ENCODE measurements at places on chromosomes 13 and 19.
A peak's percentile ranks its signal among the peaks of the same experiment; 100 is the strongest.

DNA sequence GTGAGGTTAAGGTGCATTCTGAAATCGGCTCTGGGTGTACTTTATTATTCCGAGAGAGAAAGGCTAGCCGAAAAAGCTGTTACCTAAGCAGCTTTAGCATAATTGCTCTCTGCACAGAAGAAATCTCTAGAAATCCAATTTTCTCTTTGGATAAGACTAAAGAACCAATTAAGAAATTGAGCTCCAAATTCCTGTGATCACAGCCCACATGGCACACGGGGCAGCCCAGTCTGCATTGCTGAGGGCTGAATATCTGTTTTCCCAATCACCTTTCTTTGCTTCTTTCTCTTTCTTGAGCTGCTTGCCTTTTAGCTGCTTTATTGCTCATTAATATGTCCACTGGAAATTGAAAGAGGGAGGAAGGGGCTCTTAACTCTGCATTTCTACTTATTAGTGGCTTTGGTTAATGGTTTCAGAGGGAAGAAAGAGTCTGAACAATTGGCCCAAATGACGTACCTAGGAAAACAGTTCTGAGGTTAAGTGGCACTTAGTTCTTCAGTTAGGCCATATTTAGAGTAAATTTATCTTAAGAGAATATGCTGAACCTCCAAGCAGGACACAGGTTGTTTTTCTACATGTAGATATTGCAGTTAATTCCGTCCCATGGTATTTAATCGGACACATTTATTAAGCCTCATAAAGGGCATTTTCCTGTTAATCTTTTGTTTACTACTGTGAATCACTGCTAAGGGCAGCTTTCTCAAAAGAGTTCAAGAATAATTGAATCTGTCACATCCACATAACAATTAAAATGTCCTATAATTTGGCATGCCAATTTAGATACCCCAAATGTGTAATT is 265.7 kb downstream of the ABCC4 start:
- DNase-seq = no peak

GRCh38 chr19:35272122-35272719 is 3.5 kb downstream of the USF2 start:
- no peak for DNase-seq

DNA sequence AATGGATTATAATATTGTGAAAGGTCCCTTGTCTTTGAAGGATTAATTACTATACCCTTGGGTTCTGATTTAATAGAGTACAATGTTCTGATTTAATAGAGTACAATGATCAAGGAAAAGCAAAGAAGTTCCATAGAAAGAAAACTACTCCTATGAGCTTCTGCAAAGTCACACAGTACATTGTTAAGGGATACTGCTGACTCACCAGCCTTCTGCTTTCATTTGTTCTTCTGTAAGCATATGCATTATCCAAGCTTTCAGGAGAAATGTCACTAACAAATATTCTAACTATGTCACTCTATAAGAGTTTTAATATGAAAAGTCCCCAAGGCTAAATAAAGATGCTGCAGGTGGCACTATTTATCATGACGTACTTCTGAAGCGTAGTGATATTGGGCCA is 396.7 kb downstream of the RFC3 start:
- no peak for DNase-seq

GRCh38 chr19:48751845-48752495 is 471 bp downstream of the FUT1 start:
- DNase-seq = peak; percentile 36

GRCh38 chr19:50896591-50897190 is 14.5 kb downstream of the KLK4 start:
- DNase-seq = no peak

DNA sequence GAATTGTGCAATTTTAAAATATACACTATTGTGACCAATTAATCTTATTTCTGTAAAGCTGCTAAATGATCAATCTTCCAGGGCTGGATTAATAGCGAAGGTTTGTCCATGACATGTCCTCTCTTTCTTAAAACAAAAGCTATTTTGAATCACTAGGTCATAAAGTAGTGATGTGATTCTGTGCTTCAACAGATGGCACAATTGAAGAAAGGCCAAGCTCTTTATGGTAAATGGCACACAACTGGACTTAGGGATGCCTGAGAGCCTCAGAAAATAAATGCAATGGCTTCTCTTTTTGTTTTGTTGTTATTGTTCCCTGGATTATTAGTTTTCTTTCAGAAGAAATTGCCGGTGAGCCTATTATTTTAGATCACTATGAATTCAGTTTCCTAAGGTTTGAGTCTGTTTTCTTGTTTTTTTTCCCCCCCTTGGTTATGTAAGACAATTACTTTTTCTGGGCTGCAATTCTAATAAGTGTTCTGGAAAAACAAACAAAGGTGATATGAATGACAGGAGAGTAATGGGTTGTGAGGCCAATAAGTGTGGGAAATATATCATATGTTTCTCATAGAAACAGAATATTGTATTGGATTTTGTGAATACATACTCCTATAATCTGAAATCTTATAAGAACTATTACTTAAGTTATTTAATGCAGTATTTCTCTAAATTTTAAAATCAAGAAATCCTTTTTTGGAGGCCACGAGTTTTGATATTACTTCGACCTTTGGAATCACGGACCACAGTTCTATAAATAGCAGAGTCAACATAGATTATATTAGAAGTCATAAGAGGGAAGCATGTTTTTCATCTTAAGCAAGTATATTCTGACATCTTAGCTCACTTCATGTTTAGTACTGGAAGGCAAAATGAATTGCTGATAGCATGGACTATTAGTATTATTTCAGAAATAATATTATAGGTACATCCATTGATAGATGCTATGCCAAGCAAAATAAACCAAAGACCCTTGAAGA is 16.8 kb downstream of the SLITRK1 start:
- DNase-seq = no peak

DNA sequence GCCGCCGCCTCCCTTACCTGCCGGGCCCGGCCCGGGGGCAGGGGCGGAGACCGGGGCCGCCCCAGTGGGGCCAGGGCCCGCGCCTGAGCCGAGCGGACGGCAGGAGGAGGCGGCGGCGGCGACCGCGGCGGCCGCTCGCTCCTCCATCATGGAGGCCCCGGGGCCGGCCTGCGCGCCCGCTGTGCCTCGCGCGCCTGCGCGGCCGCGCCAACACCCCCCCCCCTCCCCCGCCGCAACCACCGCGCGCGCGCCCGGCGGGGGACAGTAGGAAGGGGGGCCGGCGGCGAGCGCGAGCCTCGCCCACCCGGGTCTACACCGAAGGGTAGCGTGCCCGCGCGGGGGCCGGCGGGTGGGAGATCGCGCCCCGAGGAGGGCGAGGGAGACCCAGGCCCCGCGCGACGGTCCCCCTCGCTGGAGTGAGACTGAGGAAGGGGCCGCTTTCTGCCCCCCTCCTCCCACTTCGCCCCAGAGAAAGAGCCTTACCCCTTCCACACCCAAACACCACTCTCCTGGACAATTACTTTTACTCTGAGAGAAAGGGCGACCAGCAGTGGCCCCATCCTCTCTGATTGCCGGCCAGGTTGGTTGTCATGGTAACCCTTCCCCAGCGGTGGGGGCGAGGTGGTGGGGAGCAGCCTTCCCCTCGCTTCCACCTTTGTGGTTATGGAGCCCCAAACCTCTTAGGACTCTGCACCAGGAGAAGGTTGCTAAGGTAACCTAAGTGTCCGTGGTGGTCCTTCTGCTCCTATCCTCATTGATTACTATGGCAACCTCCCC is at the start of gene STRN4:
STRN4 (minus strand) TSS at position 170 of the 777 bp plus-strand sequence; CDS start at position 150, 20 bp downstream.
- DNase-seq = peak; percentile 75

DNA sequence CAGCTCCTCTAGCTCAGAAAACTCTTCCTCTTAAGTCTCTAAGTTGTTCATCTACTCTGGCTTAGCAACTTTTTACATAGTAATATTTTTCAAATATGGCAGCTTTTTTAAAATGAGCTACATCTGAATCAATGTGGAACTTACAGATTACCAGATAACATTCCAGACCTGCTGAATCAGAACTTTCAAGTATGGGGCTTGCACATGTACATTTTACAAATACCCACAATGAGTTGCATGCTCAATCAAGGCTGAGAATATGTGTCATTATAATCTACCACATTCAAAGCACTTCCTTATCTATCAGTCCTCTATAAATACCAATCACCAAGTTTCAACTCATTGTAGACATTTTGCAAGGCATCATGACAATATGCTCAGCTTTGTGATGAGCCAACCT is 383.1 kb downstream of the FGF14 start:
- no peak for DNase-seq

DNA sequence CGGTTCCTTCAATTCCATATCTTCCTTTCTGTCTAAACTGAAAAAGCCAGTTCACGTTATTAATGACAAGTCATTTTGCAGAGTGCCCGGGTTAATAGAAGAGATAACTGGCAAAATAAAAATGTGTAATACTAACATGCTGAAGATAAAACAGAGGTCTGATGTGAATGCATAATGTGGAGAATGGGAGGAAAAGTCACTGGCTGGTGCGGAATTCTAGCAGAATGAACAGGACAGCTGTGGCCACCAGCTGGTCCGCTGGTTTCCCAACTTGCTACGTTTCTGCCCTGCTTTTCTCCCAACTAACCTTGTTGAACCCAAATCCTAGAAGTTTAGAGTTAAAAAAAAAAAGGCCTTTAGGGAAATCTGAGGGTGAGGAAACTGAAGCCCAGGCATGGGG is 42.4 kb downstream of the PCDH8 start:
- no peak for DNase-seq

DNA sequence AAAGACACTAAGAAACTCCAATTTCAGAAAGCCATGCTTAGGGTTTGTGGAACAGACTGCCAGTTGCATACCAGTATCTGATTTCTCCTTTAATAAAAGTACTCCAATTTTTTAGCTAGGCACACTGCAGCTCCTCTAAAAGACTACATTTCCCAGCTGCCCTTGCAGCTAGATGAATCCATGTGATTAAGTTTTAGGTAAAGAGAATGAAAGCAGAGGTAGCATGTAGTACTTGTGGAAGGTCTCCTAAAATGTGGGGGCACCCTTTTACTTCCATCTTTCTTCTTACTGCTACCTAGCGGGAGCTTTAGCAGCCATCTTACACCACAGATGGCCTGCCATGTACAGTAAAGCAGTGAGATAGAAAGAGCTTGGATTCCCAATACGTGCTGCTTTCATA is 33.0 kb upstream of the TSC22D1 start:
- DNase-seq = no peak

DNA sequence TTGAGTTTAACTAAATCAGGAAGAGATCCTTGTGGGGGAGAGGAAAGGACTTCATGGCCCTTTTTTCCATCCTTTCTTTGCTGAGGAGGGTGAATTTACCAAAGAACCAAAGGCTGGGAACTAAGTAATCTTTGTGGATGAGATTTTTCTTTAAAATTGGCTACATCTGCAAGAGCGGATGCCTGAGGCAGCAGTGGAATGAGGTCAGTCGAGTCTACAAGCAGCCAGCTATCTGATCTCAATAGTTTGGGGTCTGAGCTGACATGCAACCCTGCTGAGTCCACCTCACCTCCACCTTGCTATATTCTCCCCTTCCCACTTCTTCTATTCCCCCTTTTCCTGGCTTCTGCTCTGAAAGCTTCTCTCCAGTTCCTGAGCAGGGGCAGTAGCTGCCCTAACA is 3.6 kb upstream of the DNAJC15 start:
- DNase-seq = no peak

- no peak for DNase-seq
Measured at GRCh38 chr19:34375598-34375997, 10.6 kb downstream of the GPI start.
